ENCODE measurements at places on chromosomes 4 and X.
A peak's percentile ranks its signal among the peaks of the same experiment; 100 is the strongest.

GRCh38 chrX:17521871-17522693 is 147.1 kb downstream of the NHS start:
- DNase-seq = no peak

DNA sequence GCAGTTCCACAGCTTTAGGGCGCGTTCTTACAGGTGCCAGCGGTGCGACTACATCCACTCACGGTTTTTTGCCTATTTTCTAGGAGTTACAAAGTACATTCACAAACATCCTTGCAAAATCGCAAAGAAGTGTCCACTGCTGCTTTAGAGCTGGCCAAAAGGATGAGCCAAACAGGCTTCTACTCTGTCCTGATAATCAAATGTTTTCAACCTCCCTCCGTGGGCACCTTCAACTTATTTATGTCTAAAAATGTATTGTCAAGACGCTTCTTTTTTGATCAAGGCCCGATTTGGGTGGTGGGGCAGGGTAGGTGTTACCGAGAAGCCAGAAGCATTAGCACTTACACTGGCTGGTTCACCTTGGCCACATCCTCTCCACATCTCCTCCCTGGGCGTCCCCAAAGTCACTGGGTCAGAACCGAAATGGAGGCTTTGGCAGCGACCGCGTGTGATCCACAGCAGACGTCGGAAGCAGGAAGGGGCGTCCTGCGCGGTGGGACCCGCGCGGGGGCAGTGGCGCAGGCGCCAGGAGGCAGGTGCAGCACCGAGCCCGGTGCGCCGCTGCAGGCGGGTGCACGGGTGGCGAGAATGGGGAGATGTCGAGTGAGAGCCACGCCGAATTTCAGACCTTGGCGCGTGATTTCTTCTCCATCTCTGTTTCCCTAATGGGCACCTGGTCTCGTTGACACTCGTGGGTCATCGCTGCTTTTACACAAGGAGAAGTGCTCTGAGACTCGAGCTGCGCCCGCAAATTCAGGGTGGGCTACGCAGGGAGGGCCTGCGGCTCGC is 16.9 kb downstream of the NKX3-2 start:
- no peak for DNase-seq

GRCh38 chr4:129994715-129995114 is 898.8 kb downstream of the C4orf33 start:
- no peak for DNase-seq

DNA sequence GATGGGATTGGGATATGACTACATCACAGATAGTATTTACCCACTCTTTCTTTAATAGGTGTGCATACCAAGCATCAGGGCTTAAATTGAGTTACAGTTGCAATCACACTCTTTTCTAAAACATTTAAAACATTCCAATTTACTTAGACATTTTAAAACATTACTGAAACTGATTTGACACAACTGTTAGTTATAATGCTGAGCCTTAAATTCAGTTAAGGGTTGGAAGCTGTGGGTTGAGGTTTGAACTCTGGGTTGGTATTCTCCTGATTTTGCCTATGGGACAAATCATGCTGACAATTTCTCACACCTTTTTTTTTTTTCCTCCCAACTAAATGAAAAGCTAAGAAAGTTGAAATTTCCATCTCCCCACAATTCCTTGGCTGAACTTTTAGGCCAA is 16.3 kb downstream of the SLIT2 start:
- DNase-seq = no peak

DNA sequence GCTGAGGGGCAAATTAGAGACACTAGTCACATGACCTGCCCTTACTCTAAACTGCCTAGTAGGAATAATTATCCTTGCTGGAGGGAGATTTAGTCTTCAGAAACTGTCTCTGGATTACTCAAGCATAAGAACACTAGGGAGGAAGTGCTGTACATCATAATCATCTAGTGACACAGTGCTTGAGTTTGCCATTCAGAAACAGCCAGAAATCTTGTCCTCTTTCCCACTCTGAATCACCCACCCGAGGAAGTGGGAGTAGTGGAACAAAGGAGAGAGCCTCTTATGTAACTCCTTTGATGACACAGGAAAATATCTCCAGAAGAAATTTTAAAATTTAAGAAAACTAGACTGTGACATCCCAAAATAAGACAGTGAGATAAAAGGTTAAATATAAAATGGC is 69.3 kb upstream of the PCDH19 start:
- DNase-seq = no peak

GRCh38 chr4:17577665-17578481 is 875 bp downstream of the LAP3 start:
- DNase-seq = peak; percentile 5

GRCh38 chr4:140176735-140177134 is 22.8 kb upstream of the MAML3 start:
- DNase-seq = no peak

DNA sequence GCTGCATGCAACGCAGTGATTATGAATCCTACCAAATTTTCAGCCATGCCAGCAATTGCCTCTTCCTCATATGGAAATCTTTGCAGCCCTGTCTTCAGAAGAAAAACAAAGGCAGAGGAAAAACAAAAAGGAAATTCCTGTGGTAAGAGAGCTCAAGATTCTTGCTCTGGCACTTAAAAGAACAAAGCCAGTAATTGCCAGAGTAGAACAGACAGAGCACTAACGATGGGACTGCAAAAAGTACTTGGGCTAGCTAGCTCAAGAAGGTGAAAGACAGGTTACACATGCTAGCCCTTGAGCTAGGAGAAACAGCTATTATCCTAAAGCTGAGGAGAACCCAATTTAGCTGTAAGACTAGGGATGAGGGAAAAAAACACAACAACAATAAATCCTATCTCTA is 582.3 kb downstream of the KCNIP4 start:
- no peak for DNase-seq

GRCh38 chr4:2866891-2867290 is 23.2 kb downstream of the ADD1 start:
- no peak for DNase-seq

DNA sequence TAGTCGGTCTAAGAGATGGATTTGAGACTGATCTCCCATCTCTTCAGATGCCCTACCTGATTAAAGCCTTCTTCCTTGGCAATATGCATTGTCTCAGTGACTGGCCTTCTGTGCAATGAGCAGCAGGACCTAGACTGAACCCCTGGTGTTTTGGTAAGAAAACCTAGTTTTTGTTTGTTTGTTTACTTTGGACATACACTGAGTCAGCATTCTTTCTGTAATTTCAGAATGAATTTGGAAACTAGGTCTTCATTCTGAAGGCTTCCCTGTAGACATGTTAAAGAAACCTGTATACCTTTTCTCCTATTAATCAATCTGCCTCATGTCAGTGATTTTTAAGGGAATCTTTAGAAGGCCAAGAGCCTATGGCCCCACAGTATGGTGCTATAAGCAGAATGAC is 597.5 kb upstream of the HTR2C start:
- no peak for DNase-seq

DNA sequence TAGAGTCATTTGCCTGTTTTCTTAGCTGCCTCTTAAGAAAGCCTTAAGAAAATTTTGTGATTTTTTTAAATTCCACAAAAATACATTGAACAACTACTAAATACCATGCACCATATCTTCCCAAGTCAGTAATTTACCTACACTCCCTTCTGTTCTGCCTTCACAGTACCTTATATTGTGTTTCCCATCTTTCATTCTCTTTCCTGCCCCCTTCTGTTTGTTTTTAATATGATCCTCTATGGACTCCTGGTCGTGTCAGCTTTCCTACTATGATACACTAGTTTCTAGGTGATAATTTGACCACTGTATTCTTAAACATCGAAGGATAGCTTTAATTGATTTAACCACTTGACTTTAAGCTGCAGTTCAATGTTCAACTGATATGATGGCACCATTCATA is 297.7 kb upstream of the HAND2 start:
- no peak for DNase-seq

DNA sequence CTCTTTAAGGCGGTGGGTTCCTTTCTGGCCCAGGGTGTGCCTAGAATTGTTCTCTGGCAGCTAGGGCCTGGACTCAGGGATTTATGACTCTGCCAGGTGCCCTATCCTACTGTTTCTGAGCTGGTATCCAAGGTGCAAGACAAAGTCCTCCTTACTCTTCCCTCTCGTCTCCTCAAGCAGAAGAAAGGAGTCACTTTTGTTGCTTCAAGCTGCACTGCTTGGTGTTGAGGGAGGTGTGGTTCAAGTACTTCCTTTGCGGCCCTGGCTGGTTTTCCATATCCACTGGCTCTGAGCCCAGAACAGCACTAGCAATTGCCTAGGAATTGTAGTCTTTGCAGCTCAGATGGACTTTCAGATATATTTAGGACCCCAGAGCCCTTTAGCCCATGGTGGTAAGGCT is 39.3 kb downstream of the RTL3 start:
- no peak for DNase-seq

DNA sequence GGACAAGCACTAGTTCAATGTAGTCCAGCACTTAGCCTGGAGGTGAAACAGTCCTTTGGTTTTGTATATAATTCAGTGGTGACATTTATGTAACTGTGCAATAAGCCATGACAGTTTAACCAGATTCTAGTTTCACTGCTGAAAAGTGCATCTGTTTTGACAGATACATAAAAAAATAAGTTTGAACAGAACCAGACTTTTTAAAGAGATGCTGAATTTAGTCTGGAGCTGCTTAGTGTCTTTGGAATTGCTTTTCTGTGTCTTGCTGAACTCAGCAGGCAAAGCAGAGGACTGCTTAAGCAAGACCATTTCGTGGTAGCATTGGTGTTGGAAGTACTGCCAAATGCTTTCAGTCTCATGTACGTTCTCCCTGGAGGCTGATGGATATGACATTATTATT is 393.5 kb downstream of the MAPK10 start:
- DNase-seq = no peak

DNA sequence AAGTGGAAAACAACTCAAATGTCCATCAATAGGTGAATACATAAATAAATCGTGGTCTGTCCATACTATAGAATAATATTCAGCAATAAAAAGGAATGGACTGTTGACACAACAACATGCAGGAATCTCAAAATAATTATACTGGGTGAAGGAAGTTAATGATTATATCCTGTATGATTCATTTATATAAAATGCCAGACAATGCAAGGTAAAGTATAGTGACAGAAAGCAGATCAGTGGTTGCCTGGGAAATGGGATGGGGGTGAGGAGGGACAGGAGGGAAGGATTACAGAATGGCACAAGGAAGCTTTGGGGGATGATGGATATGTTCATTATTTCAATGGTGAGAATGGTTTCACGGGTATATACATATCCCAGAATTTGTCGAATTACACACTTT is 12.3 kb downstream of the PYURF start:
- no peak for DNase-seq
